ENCODE measurements at places on chromosomes 6 and 20.

- DNase-seq: no peak
Measured at GRCh38 chr20:42110301-42110700, 492.1 kb upstream of the CHD6 start.

DNA sequence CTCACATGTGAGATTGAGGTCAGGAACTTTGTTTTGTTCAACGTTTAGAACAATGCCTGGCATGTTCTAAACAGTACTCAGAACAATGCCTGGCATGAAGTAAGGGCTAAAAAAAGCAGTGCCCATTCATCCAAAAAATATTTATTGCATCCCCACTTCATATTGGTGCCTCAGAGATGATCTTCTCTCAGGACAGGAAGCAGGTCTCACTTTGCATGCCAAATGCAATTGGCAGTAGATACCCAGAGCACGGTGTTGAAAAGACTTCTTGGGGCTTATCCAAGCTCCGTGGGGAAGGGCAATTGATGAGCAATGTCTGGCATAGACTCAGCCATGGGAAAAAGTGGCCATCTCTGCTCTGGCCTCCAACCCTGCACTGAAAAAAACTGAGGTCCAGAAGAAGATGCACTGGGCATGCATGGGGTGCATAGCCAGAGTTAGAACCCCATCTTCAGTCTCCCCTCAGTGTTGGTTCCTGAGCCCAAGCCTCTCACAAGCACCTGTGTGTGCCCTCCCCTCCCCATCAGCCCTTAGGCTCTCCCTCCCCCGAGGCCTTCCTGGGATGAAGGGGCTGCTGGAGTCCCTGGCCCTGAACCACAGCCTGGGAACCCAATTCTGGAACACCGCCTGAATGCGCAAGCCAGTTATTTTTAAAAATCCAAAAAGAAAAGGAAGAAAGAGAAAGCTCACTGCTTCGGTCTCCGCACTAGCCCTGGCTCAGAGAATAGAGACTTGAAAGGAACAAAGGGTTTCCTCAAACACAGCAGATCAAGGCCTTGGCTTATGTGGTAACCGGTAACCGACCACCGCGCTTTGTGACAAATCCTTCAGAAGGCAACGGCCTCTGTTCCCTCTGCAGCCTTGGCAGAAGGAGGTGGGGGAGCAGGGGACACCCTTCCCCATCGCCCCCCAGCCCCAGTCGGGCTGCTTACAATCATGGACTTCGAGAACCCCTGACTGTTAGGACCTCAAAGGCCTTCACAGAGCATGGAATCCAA, 78.5 kb upstream of the SIRPA start:
- peak; percentile 81 for DNase-seq

DNA sequence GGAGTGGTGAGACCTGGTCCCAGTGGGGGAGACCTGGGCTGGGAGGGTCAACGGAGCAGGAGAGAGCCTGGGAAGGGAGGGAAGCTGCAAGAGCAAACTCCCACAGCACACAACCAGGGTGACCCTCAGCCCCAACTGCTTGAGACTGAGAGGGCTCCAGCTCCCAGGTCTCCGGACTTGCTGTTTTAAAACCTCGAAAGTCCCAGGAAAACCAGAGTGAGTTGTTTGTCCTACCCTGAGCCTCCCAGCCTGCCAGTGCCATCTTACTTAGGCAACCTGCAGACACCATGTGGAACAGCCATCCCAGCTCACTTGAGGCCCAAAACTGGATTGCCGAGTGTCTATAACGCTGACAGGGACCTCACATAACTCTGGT, 4.8 kb upstream of the NTSR1 start:
- no peak for DNase-seq

DNA sequence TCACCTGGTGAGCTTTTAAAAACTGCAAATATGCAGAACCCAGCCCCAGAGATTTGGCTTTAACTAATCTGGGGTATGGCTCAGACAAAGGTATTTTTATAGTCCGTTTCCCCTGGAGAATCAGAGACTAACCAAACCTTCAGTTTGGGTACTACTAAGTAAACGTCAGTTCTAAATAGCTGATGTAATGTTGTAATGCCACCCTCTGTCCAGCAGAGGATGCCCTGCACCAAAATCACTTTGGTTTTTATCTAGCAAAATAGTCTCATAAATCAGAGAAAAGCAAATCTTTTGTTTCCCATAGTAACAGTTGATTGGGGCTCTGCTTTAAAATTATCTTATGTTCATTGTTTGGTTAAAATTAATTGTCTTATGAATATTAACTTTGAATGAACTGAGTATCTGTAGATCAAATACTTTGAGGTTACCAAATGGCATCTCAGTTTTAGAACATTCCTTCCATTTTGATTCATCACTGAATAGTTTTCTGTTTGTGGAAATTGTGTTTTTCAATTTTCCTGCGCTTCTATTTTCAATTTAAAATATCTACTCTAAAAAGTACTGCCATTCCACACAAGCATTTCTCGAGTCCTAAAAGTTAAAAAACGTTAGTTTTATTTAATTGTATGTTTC, 278.3 kb upstream of the PLCB4 start:
- DNase-seq: peak; percentile 45

GRCh38 chr6:151618717-151619116, 124.9 kb downstream of the CCDC170 start:
- DNase-seq: no peak

DNA sequence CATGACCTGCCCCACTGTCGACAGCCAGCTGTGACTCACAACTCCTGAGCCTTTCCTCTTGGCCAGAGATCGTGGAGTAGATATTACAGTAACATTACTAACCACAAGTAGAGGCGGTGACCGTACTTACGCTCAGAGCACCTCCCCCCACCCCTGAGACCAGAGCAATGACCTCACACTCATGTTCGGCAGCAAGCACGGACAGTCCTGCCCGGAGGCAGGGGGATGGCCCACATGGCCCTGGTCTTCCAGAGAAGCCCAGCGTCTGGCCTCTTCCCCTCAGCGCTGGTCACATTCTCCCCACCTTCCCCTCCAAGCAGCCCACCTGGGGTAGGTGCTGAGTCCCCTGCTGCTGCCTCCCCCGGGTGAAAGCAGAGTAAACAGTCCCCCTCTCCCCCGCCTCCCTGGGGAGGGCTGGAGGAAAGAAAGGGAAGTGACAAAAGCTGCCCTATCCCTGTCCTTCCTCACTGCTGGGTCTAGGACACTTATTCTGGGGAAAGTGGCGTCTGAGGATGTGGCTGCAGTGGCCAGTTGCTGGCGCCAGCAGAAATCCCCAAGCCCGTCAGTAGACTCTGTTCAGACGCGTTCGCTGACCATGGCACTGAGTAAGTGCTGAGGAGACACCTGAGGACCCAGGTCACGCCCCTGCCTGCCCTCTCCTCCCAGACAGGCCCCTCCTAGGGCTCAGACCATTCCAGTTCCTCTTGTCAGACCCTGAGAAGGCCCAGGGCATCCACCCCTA, 68.5 kb downstream of the MRPL14 start:
- peak; percentile 96 for DNase-seq

GRCh38 chr6:117262799-117263198, 2.6 kb upstream of the VGLL2 start:
- no peak for DNase-seq

DNA sequence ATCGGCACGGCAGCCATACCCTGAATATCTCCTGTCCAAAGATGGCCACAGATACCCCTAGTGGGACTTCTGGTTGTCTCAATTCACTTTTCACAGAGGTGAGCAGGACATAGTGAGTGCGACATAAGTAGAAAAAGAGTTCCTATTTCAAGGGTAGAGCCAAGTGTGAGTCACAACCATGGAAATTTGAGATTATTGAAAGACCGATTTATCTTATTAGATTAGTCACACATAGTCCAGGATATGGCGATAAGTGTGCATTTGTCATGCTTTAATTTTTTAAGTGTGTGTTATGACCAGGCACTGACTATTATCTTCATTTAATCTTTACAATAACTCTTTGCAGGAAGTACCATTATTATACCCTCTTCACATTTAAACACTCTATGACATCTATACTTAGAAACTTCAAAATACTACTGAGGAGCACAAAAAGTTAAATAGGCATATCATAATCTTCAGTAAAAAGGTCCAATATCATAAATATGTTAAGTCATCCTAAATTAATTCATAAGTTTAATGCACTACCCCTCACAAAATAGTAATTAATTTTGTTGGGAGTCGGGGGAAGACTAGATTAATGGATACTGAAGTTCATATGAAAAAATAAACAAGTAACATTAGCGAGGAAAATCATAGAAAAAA, 13.4 kb upstream of the TNFAIP3 start:
- DNase-seq: peak; percentile 70

GRCh38 chr6:14290772-14291330, 173.3 kb downstream of the CD83 start:
- no peak for DNase-seq

DNA sequence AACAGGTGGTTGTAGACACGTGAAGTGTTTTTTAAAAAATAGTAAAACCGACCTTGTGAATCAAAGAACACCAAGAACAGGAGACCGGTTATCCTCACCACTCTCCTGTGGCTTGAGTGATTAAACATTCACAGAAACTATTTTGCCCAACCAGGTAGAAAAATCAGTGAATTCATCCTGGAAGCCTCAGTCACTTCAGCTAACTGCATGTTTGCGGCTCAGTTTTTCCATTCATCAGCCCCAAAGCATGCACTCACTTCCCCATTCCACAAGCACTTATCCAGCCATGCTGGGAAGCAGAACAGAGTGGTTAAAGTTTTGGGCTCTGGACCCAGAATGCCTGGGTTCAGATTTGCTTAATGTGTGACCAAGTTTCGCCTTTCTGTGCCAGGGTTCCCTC, 2.4 kb downstream of the LRRN4 start:
- peak; percentile 13 for DNase-seq

All from HS-5 (cell line).